ENCODE measurements at places on chromosomes 5 and 9. TPM values are rescaled to one million over a fixed set of nuclear protein-coding genes. Genes with fewer than 3 reads are reported as not detected.

DNA sequence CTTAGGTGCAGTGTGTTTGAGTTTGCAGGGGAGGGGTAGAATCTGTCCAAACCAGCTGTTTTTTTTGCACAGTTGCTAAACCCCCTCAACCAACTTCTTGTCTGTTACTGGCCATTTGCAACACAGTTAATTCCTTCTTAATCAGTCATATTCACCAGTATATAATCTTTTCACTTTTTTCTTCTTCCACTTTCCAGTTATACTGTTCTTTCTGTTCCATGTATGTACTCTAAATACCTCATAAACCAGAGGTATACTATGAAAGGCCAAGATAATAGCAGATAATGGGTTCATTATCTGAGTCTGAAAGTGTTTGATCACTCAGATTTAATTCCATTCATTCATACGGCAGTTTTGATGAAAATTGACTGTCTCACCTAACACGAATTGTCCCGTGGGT lies 11.1 kb downstream of the SMAD5 start:
- no peak for DNase-seq

GRCh38 chr5:142808878-142809598 lies 38.9 kb downstream of the ARHGAP26 start:
- no peak for DNase-seq

DNA sequence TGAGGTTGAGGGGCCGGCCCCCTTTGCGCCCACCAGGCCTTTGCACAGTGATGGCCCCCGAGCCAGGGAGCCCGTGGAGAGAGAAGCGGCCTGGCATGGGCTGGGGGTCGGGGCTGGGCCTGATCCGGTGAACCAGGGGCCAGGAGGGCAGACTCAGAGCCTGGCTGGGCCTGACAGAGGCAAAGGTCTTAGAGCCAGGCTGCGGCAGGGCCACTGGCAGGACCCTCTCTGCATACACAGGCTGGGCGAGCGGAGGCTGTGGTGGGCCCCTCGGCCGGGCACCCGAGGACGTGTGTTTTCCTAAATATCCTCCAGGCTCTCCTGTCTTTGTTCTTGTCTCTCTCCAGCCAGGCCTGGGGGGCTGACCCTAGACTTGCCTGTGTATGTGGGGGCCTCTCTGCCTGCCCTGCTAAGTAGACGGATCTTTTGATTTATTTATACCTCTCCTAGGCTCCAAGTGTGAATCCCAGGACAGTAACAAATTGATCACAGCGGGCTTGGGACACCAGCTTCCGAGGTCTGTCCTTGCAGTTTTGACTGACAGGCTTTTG lies 933 bp downstream of the NEK6 start:
- DNase-seq, result no peak

GRCh38 chr5:125602184-125602583 lies 821.0 kb upstream of the GRAMD2B start:
- DNase-seq, result no peak

DNA sequence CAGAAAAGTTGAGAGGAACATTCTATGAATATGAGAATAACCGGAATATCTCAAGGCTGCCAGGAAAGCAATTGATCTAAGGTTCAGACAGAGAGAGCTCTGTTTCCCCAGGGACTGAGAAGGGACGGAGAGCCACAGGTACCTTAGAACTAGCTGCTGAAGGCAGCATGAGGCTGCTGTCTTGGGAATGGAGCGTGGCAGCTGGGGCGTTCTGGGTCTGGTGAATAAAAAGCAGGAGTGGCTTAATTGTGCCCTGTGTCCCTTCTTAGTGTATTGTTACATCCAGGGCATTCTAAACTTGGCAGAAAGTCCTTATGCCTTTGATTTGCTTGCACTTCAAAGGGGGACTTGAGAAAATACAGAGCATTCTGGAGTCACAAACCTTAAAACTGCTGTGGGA lies 434.5 kb downstream of the KDM4C start:
- no peak for DNase-seq

DNA sequence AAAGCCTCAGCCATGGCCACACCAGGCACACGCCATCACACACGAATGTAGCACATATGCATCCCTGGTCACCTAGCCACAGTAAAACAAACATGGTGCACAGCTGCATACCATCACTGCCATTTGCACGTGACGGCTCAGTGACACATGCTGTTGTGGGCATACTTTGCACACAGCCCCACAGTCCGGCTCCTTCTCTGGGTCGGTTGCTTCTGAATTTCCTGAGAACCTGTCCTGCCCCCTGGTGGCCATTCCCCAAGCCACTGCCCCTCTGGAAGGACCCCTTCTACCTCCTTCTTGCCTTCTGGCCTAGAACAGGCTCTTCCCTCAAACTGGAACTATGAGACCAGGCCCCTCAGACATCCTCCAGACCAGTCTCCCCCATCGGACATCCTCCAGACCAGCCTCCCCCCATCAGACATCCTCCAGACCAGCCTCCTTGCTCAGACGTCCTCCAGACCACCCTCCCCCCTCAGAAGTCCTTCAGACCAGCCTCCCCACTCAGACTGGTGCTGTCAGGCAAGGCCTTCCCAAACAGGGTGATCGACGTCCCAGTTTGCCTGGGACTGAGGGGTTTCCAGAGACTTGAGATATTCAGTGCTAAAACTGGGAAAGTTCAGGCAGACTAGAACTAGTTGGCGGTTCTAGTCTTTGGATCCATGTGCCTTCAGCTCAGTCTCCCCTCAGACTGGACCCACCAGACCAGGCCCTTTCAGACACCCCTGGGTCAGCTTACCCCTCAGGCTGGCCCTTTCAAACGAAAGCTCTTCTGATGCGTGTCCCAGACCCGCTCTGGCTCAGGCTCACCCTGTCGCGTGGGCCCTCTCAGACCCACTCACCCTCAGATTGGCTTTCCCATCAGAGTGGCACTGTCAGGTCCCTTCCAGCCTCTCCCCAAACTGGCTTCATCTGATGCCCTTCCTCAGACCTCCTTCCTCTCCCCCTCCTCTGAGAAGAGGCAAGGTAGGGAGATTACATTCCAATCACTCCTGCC lies 24.3 kb upstream of the ENHO start:
- no peak for DNase-seq

GRCh38 chr9:126454795-126455194 lies 128.2 kb downstream of the MVB12B start:
- no peak for DNase-seq

The COMMD10 gene
- polyA plus RNA-seq, result 58.6 TPM

The AGXT2 gene
- 60.3 TPM for polyA plus RNA-seq

The PTPRD gene
- 110 TPM for polyA plus RNA-seq

The LIFR gene
- 85.9 TPM for polyA plus RNA-seq
